Esophagus squamous epithelium (tissue), 5 donors: ENCODE measurements at places on chromosomes 5 and 9.

DNA sequence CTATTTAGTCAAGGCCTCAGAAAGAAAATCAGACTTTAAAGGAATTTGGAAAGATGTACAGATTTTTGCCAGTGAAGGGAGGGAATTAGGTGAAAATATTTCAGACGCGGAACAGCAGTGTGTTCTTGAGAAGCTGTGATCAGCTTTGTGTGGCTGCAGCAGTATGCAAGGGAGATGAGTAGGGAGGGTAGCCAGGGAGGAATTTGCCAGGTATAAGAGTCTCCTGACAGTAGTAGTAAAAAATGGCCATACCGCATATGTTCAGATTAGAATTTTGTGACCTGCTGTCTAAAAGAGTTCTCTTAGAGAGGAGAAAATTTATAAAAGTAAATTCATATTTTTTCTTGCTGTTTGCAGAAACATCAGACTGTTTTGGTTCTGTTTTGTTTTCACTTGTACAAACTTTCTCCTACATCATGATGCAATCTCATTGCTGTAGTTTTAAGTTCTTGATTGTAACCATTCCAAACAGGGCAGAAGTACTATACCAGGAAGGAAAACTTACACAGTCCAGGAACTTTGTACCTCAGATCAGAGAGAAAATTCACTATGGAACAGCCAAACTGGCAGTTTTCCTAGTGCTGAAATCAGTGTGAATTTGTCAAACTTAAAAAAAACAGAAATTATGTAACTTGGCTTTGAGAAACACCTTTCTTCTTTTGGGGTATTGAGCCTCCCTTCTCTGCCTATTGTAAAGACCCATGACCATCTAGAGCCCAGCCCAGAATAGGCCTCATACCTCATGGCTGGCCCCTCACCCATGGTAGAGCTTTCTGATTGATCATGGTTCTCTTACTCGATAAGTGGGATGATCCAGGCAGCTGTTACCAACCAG is 78.4 kb upstream of the NR3C1 start:
- no peak for DNase-seq

GRCh38 chr5:107500840-107501239 is 169.9 kb downstream of the EFNA5 start:
- no peak for DNase-seq

- no peak for DNase-seq
These were observed 29.7 kb downstream of the CNOT6 start for GRCh38 chr5:180523629-180524466.

DNA sequence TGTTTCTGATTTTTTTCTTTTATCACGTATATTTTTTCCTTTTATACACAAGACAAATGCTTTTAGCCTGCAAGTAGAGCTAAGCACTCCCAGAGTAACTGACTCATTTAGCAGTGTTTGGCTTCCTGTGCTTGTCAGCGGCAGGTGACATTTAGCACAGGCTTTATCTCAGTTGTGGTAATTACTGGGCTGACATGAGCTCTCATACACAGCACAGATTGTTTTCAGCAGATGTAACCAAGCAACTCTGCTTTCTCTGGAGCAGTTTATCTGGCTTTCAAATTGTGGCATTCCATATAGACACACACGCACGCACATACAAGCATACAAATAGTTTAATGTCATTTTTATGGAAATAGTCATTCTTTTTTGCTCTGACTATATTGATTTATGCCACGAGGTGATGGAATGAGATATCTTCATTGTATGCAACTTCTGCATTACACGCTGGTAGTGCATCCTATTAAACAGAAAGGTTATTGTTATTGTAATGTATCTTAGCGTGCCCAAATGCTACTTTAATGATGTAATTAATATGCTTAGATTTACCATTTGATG is 379.0 kb upstream of the GRAMD2B start:
- DNase-seq = no peak

DNA sequence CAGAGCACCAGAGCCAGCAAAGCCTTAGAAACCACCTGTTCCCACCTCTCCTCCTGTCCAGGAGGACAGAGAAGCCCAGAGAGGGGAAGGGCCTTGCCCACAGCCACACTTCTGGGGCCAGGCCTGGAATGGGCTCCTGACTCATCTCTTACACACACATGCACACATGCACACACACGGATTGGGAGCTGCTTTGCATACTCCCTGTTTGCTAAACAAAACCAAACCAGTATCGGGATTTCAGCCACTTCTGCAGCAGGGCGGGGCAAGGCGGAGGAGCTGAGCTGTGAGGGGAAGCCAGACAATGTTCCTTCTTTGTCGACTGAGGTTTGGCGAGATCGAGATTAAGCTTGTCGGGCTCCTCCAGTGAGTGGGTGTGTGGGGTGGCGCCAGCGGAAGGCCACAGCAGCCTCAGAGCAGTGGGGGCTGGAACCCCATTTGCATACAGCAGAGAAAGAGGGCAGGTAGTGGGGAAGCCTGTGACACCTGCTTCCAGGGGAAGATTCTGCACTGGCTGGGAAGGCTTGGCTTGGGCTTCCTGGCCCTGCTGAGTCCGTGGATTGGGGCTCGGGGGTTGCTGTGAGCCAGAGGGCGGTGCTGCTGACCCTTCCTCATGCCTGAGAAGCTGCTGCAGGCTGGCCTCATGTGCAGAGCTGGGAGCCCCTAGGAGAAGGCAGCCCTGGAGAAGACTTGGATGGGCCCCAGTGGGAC is 16.1 kb downstream of the GFI1B start:
- DNase-seq = no peak

DNA sequence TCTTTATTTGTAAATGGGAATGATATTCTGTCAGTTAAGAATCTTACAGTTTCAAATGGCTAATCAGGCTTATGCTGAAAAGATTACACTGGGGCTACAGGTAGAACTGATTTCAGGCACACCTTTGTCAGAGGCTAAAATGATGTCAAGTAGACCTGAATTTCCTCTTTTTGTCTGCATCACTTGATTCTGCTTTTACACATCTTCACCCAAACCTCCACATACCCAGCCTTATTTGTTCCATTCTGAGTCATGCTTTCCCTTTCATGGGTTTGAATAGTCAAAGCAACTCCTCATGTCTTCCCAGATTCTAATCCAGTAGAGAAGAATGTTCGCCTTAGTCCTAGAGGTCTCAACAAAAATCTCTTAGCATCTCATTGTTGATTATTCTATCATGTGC is 156.4 kb downstream of the CWC27 start:
- no peak for DNase-seq

DNA sequence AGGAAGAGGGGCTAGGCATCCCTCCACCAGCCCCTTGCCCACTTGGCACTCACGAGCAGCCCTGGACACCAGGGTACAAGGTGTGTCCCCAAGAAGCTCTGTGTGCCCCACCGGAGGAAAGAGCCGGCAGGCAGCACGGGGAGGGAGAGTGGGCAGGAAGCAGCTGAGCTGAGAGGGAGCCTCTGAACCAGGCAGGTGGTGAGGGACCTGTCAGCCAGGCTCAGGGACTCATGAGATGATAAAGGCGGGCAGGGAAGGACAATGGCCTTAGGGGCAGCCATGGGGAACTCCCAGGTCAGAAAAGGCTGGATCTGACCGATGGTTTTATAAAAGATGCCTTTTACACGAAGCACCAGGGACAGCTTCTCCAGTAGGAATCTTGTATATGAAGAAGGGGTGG is 112.0 kb downstream of the VAV2 start:
- no peak for DNase-seq

DNA sequence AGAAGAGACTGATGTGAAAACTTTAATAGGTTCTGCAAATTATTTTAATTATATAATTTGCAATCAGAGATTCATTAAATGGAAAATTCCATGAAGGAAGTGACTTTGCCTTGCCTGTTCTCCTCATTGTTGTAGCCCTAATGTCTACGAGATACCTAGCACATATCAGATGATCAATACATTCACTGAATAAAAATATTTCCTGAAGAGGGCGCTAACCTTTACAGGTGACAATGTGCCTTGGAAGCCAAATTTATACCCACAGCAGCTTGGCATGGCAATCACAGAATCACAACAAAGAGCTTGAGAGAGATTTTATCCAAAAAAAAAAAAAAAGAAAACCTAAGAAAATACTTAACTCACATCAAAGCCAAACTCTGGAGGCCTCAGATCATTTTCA is 17.4 kb downstream of the HAUS6 start:
- no peak for DNase-seq

GRCh38 chr9:84436386-84437109 is 96.0 kb upstream of the SLC28A3 start:
- DNase-seq = no peak

GRCh38 chr9:71098801-71099200 is 22.6 kb downstream of the TRPM3 start:
- no peak for DNase-seq

GRCh38 chr5:142544946-142545649 is 140.8 kb downstream of the FGF1 start:
- DNase-seq = no peak

GRCh38 chr9:136538599-136539426 is 7.0 kb downstream of the NOTCH1 start:
- DNase-seq = no peak

DNA sequence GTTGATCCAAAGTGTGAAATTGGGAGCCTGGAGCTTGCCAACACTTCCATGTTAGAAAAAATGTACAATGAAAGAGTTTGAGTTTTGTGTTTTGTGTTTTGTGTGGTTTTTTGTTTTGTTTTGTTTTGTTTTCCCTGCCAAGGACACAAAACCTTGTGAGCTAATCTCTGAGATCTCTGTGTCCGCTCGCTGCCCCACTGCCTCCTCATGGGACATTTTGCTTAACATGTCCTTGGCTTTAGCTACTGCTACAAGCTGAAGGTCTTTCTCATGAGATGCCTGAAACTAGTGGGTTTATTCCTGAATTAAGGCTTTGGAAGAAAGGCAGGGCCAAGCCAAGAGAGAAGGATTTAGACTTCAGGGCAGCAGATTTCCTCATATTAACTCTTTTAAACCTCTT is 7.3 kb upstream of the JAKMIP2 start:
- DNase-seq = no peak

- DNase-seq = no peak
These were observed 1.6 kb upstream of the PCDHGA11 start for GRCh38 chr5:141419074-141419880.

- DNase-seq = no peak
These were observed 10.7 kb downstream of the GAPT start for GRCh38 chr5:58501778-58502417.

- DNase-seq = no peak
These were observed 55.2 kb downstream of the FBXL7 start for GRCh38 chr5:15555176-15555575.

DNA sequence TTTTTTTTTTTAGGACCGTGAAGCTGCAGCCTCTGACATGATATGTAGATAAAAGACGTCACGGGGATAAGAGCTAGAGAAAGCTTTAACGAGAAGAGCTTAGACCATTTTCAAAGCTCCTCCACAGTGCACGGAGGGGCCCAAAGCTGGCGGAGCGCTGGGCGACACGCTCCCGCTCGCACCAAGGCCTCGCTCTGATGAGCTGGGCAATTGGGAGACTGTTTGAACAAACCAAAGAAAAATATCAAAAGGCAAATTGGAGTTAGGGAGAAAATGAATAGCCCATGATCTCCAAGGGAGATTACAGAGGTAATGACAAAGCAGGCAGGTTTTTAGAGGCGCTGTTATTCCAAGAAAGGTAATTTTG is 179.4 kb downstream of the SREK1 start:
- DNase-seq = no peak

GRCh38 chr9:129191234-129191633 is 13.2 kb upstream of the IER5L start:
- DNase-seq = no peak

GRCh38 chr5:74502479-74502950 is 138.0 kb downstream of the ENC1 start:
- DNase-seq = no peak

- no peak for DNase-seq
These were observed 86.2 kb downstream of the FEM1C start for GRCh38 chr5:115458416-115458815.

- DNase-seq = no peak
These were observed 9.4 kb upstream of the TENT4A start for GRCh38 chr5:6703806-6704205.

- DNase-seq = no peak
These were observed 118.7 kb upstream of the NEK6 start for GRCh38 chr9:124139001-124139400.

DNA sequence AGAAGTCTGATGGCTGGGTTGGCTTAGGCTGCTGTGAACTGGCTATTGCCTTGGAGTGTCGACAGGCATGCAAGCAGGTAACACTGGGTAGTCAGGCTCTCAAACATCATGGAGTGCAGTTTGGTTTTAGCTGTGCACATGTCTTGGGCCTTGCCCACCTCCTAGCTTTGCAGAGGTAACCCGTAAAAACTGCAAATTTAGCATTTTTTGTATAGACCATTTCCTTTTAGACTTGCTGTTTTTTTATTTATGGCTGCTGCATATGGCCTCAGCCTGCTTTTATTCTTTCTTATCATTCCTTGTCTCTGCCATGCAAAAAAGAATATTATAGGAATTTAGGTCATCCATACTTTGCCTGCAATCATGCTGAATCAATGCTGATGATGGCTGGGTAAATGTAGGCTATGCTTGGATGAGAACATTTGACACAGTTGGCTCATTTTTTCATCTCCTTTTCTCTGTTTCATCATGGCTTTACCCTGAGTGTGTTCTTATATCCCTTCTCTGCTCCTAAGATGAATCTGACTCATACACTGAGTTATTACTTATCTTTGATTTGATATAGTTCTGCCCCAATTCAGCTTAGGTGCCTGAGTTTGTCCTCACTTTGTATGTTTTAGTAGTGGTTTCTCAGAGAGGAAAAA is 27.2 kb downstream of the RECK start:
- no peak for DNase-seq
